Activated CD4-positive, alpha-beta T cell treated with anti-CD3 and anti-CD28 coated beads, Interleukin-2, amount 50 U/mL, for 4 hours (primary cell): ENCODE measurements at places on chromosomes 1 and 21.

DNA sequence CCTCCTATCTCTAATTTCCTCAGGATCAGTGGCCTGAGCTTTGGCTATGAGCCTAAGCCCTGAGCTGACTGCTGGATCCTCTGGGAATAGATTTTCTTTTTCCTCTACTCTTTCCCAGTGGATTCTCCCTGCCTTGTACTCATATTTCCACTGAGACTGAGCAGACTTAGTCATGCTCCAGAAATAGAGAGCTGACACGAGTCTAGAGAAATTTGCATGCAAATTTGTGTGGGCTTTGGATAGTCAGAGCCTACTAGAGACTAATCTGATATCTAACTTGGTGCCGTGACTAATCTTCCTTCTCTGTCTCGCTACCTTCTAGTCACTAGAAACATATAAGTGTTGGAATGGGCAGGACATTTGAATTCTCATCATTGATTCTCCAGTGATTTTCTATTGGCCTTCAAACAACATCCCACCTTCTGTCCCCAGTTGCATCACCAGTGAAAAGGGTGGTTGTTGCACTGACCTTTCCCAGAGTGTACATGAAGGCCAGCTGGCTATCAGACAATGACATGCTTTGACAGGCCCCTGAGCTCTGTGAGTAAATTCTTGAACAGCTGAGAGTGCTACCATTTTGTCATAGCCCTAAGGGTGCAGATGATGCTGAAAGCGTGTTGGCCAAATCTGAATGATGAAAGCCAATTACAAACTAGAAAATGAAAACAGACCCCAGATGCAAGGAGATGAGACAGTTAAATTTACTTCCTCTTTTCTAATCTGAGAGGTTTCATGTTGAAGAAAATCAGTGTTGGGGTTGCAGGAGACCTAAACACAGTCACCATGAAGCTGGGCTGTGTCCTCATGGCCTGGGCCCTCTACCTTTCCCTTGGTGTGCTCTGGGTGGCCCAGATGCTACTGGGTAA is at the start of gene FCRLA:
TSS of gene FCRLA (plus strand) at position 748 of the 866 bp plus-strand sequence. CDS start at position 784, 36 bp downstream.
- no peak for DNase-seq

- no peak for DNase-seq
These were observed 2.1 kb downstream of the RCOR3 start for GRCh38 chr1:211261229-211261628.

- DNase-seq, result no peak
These were observed 468.8 kb downstream of the CAMTA1 start for GRCh38 chr1:7253988-7254587.

DNA sequence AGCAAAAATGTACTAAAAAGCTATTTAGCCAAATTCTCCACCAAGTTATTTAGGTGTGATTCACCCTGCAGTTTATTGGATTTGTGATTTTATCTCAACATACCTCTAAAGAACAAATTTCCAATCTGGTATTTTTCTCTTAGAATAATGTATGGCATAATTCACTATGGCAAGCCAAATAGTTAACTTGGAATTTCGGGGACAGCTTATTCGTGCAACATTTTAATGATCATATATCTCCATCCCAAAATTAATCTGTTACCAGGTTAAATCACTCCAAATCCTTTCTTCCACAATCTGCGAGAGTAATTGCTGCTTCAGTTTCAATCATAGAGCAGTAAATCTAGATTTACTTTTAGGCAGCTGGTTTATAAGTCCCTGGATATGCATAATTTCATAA is 53.4 kb downstream of the ERICH3 start:
- no peak for DNase-seq

GRCh38 chr1:162536511-162536910 is 25.0 kb upstream of the UAP1 start:
- DNase-seq, result no peak

GRCh38 chr1:34403156-34403555 is 226.4 kb downstream of the C1orf94 start:
- DNase-seq, result no peak

DNA sequence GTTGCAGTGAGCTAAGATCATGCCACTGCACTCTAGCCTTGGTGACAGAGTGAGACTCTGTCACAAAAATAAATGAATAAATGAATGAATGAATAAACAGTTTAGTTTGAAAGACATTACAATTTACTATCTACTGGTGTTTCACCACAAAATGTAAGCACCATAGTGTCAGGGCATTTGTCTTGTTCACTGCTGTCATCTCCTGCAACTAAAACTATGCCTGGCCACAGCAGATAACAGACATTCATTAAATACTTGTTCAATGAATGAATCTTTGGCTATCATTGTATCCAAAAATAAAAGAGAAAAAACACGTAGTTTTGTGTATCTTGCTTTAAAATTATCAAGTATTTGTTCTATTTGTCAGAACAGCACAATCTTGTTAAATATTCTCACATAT is 32.5 kb downstream of the SASS6 start:
- no peak for DNase-seq

GRCh38 chr1:113672491-113672890 is 86.8 kb downstream of the PHTF1 start:
- DNase-seq, result no peak

DNA sequence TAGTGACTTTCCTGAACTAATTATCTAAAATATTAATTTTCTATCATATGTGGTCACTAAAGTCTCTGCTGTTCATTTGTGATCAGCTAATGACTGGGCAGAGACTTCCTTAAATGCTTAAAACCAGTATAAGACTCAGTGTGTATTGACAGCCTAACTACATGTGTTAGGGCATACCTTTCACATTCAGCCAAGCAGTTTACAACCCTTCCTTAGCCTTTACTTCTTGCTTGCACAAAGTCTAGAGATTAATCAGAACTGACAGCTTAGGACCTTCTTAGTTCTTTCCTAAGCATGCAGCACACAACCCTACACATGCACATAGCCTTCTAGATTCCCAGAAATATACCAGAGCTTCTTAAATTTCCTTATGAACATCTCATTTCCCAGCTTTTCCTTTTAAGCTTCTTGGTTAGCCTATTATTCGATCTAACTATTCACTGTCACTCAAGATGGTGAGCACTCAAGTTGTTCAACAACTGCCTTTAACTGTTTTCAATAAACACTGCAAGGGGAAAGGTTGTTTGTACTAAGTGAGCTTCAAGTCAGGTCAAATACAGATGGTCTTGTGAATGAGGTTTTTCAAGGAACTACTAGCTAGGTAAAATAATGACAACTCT is 13.4 kb downstream of the EYA3 start:
- DNase-seq, result no peak

GRCh38 chr1:111503585-111504060 is at the start of the genes ADORA3 and TMIGD3:
ADORA3 (minus strand) TSS chr1:111503633; CDS start chr1:111503354, 279 bp downstream.
TMIGD3 (minus strand) TSS chr1:111503633; CDS start chr1:111503354, 279 bp downstream.
- DNase-seq, result no peak

- no peak for DNase-seq
These were observed 58.8 kb downstream of the NAV1 start for GRCh38 chr1:201597551-201598230.

- DNase-seq, result no peak
These were observed 17.0 kb downstream of the F3 start for GRCh38 chr1:94524531-94524930.

GRCh38 chr1:182207300-182207699 is 145.8 kb upstream of the ZNF648 start:
- DNase-seq, result no peak

DNA sequence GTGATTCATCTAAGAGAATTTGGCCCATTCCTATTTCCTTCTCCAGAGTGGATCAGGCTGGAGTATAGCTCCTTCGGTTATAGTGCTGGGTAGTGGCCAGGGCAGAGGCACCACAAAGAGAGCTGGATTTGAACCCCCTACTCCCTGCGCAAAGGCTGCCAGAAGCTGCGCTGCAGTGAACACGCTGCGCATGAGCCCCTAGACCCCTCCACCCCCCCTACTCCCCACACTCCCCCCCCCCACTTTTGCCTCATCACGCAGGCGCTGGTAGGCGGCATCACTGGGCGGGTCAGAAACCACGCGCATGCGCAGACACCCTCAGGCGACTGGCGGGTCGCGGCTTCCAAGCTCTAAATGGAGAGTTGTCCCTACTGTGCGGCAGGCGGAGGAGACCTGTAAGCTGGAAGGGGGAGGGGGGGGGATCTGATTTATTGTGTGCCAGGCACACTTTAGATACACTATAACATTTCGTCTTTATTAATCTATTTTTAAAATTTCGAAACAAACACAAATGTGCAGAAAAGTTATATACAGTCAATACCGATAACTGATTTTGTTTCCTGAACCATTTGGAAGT is 38.7 kb upstream of the HMGN1 start:
- peak; percentile 91 for DNase-seq

- no peak for DNase-seq
These were observed 10.5 kb upstream of the MDM4 start for GRCh38 chr1:204505674-204506200.

- DNase-seq, result no peak
These were observed 1.7 kb upstream of the MIB2 start for GRCh38 chr1:1613509-1614082.

DNA sequence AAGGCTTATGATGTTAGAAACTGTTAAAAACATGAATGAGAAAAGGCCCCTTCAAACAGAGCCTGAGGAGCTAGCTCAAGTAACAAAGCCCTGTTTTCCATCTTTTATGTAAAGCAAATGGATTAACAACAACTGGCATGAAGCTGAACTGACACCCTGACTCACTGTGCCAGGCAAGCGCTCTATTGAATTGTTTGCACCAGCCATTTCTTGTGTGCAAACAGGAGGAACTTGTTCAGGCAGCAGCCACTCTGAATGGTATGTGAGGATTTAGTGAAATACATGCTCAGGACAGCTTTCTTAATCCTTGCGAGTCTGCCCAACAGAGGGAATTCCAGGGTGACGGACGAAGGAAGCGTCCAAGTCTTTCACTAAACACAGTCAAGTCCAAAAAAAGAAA is 291.1 kb upstream of the ADGRL2 start:
- no peak for DNase-seq

GRCh38 chr1:116178837-116179236 is 67.6 kb downstream of the MAB21L3 start:
- no peak for DNase-seq
